ENCODE measurements at places on chromosomes 1 and 21. TPM values are rescaled to one million over a fixed set of nuclear protein-coding genes. Genes with fewer than 3 reads are reported as not detected.

ST6GALNAC3 gene
- total RNA-seq: 4.2 TPM

LAPTM5 gene
- total RNA-seq: 8.2 TPM

ELAPOR1 gene
- total RNA-seq: 0.28 TPM

SHISA4 gene
- total RNA-seq: 126 TPM

S100A7A gene
- not detected for total RNA-seq

DNA sequence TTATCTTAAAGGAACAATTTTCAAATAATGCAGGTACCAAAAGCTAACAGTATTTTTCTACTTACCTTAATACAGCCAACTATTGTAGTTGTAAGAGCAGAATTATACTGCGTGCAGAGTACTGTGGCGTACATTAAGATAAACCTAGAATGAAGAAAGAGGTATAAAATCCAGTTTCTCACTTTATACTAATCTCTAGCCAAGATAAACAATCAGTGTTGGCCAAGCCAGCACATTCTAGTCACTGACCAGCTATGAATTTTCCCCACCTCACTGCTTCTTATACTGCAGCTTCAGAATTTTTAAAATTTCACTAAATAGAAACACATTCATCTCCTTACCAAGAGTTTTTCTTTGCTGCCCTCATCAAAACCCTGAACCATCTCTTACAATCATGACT is 33.6 kb downstream of the SLC35D1 start:
- H3K4me1 ChIP-seq: peaks cover 4% of the 10 kb centered on the region
- H3K4me3 ChIP-seq: no peak overlapping the region
- DNase-seq: no peak
- H3K36me3 ChIP-seq: no peaks in the 10 kb centered on the region
- H3K27ac ChIP-seq: peak overlapping the region; percentile 46

DNA sequence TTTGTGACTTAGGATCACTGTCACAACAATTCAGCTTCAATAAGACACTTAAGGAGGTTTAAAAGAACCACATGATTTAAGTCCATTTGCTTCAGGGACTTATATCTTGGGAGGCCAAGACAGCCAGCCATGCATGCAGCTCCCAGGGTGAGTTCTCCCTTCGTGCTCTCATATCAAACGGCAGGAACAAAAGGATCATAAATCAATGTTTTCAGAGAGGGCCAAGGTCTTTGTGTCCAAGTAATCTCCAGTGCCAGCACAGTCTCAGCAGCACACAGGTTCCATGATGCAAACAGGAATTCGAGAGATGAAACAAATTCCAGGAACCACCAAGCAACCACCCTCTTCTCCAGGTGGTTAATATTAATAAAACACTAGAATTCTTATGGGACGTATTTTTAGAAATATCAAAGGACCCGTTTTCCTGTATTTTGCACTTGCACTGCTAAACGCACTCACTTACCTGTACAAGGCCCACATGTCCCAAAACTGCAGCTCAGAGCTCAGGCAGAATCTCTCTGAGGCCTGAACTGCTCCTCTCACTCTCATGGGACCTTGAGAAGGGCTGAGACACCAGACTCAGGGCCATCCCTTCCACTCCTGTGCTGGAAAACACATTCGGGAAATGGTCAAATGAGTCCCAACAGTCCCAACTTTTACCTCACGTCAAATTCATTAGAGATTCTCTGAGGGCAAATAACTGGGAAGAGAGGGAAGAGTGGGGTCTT is 100.0 kb upstream of the RAB4A start:
- H3K4me3 ChIP-seq: no peak overlapping the region
- H3K4me1 ChIP-seq: no peaks in the 10 kb centered on the region
- H3K27me3 ChIP-seq: no peaks in the 10 kb centered on the region
- no peaks in the 10 kb centered on the region for H3K36me3 ChIP-seq
- DNase-seq: no peak

- H3K4me3 ChIP-seq: peak overlapping the region; percentile 57
- no peaks in the 10 kb centered on the region for H3K36me3 ChIP-seq
- peak; percentile 79 for DNase-seq
- H3K27ac ChIP-seq: peak overlapping the region; percentile 91
- peaks cover 6% of the 10 kb centered on the region for H3K27me3 ChIP-seq
- H3K4me1 ChIP-seq: peaks cover 15% of the 10 kb centered on the region
Measured at GRCh38 chr21:43361127-43361492, 65.8 kb downstream of the SIK1 start.

DNA sequence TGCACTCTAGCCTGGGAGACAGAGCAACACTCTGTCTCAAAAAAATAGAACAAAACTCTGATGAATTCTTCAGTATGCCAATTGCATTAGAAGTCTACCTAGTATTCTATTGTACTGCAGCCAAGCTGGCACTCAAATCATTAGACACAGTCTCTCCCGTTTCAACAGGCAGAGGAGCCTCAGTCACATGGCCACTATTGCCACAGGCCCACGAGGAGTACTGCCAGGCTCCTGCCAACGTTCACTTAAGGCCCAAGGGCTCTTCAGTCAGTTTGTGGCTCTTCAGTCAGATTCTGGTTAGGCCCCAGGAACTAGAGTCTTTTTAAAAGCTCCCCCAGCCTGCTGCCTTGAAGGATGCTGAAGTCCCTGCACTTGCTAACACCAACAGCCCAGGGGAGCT is 73.4 kb downstream of the SH3BGR start:
- H3K36me3 ChIP-seq: no peaks in the 10 kb centered on the region
- H3K27me3 ChIP-seq: no peaks in the 10 kb centered on the region
- no peak overlapping the region for H3K4me3 ChIP-seq
- peaks cover 18% of the 10 kb centered on the region for H3K4me1 ChIP-seq

All from psoas muscle (tissue), 8 donors.